ENCODE measurements at places on chromosomes 2 and 18.

DNA sequence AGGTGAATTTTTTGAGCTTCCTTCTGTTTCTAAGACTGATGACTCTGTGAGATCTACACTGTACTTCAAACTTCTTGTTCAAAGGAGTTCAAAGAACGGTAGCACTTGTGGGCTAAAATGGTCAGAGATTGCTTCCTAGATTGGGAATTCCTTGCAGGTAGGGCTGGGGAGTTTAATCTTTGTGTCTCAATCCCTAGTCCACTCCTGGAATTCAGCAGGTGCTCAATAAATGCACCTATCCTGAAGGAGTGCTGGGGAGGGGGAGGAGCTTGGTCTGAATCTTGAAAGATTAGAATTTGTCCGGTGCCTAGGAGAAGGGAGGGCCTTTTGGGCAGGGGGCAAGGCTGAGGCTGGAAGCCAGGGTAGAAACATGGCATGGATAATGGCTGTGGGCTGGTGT is 34.6 kb downstream of the TMEM17 start:
- no peak for DNase-seq

DNA sequence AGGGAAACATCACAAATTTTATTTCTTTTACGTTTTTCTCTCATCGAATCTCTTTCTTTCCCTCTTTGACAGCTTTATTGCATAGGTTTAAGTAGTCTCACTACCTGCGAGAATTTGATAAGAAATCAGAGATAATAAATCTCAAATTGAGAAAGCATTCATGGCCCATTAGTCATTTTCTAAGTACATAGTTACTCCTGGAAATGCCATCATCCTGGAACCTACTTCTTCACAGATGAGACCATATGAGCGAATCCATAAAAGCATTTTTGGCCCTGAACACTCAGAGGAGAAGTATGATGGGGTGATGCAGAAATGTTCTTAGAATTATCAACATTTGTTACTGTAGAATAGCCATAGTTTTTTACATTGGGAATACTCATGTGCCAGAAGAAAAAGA is 138.0 kb upstream of the ARHGAP28 start:
- no peak for DNase-seq

- DNase-seq, result peak; percentile 39
Observed at GRCh38 chr2:241507430-241508239, 749 bp downstream of the STK25 start.

- DNase-seq, result no peak
Observed at GRCh38 chr18:57208047-57208446, 61.2 kb downstream of the BOD1L2 start.

DNA sequence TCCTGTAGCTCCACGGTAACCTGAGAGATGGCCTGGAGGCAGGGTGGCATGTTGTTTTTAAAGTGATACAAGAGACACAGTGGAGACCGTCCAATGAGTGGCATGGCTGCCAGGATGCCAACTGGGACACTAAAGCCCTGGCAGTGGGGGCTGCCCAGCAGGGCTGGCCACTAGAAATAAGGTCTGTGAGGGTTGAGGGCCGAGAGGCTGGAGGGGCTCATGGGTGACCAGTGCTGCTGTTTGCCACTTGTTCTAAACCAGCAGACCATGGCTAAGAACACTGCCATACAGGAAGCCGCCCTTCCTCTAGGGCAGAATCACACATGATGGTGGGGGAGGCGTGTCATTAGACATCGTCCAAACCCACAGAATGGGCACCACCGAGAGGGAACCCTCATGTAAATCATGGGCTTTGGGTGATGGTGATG is 71.9 kb downstream of the ALPK2 start:
- DNase-seq, result no peak

GRCh38 chr18:48572402-48573126 is 33.7 kb downstream of the CTIF start:
- DNase-seq, result no peak

- DNase-seq, result no peak
Observed at GRCh38 chr2:64393383-64394010, 60.5 kb upstream of the LGALSL start.

GRCh38 chr2:217357886-217358620 is 498.2 kb upstream of the TNP1 start:
- no peak for DNase-seq

- DNase-seq, result no peak
Observed at GRCh38 chr2:203623096-203623495, 83.3 kb upstream of the CD28 start.

GRCh38 chr2:199356412-199356811 is 101.3 kb downstream of the SATB2 start:
- DNase-seq, result no peak

DNA sequence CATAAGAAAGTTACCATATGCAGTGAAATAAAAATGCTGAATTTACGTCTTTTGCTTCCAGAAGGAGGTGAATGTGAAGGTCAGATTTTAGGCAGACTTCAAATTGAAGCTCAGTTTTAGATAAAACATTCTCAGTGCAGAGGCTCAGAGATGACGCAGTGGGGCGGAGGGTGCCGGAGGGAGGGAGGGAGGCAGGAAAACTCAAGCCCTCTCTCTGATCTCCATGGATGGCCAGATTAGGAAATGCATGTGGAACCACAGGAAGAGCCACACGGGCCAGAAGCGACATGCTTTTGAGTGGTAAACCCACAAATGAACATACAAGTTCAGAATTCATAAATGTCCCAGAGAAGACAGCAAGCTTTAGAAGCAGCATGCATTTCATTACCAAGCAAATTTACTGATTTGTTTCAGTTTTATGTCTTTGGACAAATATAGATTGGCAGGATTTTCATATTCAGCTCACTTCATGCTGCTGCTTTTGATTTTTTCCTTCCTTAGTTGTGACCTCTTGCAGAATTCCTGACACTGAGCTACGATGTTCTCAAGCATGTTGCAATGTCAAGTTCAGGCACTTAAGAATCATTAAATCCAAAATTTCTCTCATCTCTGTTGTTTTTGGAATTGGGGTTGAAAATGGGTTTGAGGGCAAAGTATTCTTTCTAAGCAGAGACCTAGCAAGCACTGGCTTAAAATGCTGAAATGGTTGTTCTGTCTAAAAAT is 29.7 kb upstream of the APCDD1 start:
- no peak for DNase-seq

GRCh38 chr2:223692191-223692947 is 90.2 kb upstream of the SCG2 start:
- no peak for DNase-seq

DNA sequence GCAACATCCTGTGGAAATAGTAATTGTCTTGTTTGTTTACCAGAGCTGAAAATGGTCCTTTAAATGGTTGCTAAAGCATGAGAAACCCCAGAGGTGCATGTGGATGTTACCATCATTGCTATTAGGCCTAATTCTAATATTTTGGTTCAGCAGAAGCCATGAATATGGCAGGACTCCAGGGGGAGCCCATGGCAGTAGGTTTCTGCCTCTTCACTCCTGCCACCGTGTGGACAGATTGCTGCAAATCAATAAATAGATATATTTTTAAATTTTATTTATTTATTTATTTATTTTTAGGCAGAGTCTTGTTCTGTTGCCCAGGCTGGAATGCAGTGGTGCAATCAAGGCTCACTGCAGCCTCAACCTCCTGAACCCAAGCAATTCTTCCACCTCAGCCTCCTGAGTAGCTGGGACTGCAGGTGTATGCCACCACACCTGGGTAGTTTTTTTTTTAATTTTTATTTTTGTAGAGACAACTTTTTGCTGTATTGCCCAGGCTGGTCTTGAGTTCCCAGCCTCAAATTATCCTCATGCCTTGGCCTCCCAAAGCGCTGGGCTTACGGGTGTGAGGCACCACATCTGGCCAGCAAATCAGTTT is 54.9 kb upstream of the CAPN13 start:
- DNase-seq, result peak; percentile 66

DNA sequence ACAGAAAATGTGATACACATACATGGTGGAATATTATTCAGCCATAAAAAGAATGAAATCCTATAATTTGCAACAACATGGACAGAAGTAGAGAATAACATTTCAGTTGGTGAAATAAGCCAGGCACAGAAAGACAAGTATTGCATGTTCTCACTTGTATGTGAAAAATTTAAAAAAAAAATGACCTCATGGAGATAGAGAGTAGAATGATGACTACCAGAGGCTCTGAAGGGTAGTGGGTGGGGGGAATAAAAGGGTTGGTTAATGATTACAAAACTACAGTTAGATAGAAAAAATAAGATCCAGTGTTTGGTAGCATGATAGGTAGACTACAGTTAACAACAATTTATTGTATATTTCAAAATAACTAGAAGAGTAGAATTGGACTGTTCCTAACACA is 24.5 kb downstream of the PRKD3 start:
- no peak for DNase-seq

- DNase-seq, result no peak
Observed at GRCh38 chr2:232321156-232321816, 57.3 kb upstream of the ALPP start.

DNA sequence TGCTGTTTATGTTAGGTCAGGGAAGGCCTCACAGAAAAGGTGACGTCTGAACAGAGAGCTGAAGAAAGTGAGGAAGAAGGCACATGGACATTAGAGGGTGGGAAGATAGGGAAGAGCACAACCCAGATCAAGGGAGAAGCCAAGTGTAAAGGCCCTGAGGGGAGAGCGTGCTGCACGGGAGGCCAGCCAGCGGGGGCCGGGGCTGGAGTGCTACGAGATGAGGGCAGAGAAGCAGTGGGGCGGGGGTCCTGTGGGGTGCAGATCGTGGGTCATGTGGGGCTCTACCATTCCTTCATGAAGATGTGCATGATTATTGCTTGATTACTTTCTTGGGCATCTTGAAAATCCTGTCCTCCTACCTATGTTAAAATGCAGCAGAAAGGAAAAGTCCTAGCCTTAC is 50.8 kb downstream of the PROC start:
- no peak for DNase-seq

DNA sequence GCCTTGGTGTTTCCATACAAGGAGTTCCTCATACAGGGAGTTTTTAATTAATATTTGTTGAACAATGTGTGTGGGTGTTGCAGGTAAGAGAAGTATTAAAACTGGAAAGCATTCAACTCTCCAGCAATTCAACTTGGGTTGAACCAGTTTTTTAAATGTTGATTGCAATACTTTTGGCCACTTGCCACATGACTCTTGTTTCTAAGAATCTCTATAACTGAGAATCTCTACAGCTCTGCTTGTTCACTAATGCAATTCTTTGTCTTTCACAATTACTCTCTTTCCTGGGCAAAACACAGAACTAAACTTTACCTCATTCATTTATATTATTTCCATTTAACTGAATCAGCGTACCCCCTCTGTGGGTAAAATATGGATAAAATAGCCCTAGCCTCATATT is 429.4 kb downstream of the ARHGAP15 start:
- DNase-seq, result peak; percentile 26

DNA sequence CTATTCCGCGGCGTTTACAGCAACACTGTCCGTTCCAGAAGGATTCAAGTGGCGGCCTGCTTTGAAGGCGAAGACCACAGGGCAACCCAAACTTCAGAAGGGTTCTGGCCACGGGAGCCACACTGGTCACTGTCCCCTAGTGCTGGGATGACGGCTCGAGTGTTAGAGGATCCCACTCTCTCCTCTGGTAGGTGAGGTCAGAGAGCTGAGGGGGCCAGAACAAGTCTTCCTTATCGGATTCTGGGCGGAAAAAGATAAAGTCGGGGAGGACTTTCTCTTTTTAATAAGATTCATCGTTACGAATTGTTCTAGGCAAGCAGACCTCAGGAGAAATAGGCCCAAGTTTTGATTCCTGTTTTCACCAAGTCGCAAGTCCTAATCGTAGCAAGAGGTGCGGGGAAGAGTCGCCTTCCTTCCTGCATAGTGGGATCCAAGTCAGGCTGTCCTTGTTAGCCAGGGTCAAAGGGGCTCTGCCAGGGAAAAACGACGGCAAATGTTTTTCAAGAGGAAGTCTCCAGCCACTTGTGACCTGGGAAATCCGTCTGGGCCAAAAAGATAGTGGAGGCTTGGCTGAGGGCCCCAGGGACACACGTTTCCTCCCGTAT is 864 bp upstream of the MYL12A start:
- DNase-seq, result peak; percentile 50

- DNase-seq, result no peak
Observed at GRCh38 chr2:156380117-156380645, 47.7 kb upstream of the NR4A2 start.

- DNase-seq, result peak; percentile 70
Observed at GRCh38 chr18:9771261-9771976, 63.3 kb downstream of the RAB31 start.

DNA sequence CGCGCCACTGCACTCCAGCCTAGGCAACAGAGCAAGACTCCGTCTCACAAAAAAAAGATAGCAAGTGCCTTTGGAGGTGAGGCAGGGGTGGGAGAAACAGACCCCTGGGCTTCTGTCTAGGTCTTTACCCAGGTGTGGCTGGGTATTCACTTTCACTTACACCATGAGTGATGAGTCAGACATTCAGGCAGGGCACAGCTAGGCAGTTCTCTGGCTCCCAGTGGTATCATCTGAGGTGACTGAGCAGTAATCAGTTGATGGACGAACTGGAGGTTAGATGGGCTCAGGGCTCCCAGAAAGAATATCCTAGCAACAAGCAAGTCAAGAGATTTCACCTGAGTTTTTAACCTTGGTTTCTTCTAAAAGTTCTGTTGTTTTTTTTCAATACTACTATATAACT is 107.0 kb upstream of the RAB6C start:
- no peak for DNase-seq

GRCh38 chr2:27628767-27629709 is at the start of the genes CCDC121 and GPN1:
TSS of gene CCDC121 (minus strand) at chr2:27629012. CDS start at chr2:27627799, 1,213 bp downstream.
TSS of gene GPN1 (plus strand) at chr2:27629050. CDS start at chr2:27629059, 9 bp downstream.
- peak; percentile 84 for DNase-seq

- no peak for DNase-seq
Observed at GRCh38 chr18:2927745-2928144, 80.9 kb downstream of the EMILIN2 start.

GRCh38 chr18:74116633-74117554 is 30.7 kb downstream of the FBXO15 start:
- no peak for DNase-seq

DNA sequence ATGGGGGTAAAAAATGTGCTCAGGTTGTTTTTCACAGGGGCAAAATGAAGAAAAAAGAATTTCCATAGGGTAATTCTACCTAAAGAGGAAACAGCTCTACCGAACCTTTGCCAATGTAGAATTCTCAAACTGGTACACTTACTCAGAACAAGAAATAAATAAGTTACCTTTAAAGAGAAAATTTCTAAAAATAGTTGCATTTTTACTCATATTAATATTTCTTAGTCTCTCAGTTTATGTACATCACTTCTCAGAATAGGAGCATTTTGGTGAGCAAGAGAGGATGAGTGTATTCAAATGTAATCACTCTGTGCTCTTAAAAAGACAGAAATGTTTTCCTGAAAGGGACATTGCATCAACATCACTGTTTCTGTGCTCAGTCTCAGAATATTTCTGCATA is 574.7 kb upstream of the SLC8A1 start:
- DNase-seq, result no peak

DNA sequence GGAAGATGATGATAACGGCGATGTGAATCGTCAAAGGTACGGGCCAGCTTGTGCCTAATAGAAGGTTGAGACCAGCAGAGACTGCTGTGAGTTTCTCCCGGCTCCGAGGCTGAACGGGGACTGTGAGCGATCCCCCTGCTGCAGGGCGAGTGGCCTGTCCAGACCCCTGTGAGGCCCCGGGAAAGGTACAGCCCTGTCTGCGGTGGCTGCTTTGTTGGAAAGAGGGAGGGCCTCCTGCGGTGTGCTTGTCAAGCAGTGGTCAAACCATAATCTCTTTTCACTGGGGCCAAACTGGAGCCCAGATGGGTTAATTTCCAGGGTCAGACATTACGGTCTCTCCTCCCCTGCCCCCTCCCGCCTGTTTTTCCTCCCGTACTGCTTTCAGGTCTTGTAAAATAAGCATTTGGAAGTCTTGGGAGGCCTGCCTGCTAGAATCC is 3.0 kb downstream of the FZD7 start:
- no peak for DNase-seq

GRCh38 chr2:212721026-212721451 is 182.4 kb upstream of the ERBB4 start:
- no peak for DNase-seq
